ENCODE measurements at places on chromosomes 6 and 20.

DNA sequence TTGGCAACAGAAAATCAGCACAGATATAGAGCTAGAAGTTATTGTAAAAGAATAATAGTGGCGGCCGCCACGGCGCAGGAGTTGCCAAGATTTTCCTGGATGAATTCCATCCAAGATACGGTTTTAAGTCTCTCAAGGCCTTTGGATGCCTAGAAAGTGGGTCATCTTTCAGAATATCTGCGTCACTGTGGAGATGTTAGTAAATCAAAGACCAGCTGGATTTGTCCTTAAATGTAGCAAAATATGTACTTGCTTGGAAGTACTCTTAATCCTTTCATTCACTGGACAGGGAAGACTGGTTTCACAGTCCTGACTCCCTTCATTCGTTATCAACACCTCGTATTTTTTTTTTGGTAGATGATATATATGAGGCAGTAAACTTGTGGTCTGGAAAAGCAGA lies 83.0 kb downstream of the SLC22A3 start:
- DNase-seq = no peak

- no peak for DNase-seq
Measured at GRCh38 chr20:53752583-53752970, 158.9 kb upstream of the ZNF217 start.

DNA sequence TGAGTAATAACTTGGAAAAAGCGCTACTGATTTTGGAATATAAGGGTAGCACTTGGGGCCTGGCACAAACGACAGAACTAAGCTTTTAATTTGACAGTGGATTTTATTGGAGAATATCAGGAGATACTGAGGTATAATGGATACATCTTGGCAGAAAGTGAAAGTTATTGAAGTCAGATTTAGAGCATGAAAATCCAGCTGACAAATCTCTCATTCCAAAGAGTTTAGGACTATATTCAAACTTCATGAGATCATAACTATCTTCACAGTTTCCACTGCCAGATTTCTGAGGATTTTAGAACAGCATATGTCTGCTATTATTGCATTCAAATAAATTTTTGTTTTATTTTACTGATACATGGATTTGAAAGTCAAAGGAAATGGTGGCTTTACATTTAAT lies 132.3 kb upstream of the THEMIS start:
- no peak for DNase-seq

GRCh38 chr20:63215101-63216040 lies 560 bp downstream of the YTHDF1 start:
- no peak for DNase-seq

- DNase-seq = no peak
Measured at GRCh38 chr6:112470950-112471349, 123.8 kb downstream of the RFPL4B start.

DNA sequence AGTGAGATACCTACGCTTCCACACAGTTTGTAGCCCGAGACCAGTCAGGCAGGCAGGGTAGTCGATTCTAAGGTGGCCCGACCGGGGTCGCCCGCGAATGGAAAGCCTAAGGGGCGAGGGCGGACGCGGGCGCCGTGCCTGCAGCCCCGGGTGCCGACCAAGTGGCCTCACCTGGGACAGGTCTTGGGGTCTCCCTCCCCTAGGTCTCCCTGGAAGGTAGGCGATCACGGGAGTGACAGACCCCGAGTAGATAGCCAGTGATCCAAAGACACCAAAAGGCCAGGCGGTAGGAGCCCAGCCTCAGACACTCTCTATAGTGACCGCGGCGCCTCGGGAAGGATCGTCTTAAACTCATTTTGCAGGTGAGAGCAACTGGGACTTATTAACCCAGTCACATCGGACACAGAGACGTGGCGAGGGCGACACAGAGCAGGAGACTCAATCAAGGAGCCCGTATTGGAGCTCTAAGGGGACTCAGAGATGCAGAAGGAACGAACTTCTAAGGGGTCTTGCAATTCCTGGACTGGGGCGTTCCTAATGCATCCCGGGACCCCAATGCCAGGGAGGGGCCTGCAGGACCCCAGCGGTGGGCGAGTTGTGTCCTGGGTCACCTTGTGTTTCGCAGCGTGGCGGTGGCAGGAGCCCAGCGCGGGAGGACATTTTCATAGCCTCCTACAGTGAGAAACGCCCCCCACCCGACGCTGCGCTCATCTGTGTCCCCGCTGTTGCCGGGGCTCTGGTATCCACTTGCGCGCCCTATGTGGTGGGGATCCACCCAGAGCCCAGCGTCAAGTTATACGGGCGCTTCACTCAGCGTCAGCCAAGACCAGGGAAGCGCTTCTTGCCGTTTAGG lies 2.1 kb upstream of the VSX1 start:
- DNase-seq = no peak

DNA sequence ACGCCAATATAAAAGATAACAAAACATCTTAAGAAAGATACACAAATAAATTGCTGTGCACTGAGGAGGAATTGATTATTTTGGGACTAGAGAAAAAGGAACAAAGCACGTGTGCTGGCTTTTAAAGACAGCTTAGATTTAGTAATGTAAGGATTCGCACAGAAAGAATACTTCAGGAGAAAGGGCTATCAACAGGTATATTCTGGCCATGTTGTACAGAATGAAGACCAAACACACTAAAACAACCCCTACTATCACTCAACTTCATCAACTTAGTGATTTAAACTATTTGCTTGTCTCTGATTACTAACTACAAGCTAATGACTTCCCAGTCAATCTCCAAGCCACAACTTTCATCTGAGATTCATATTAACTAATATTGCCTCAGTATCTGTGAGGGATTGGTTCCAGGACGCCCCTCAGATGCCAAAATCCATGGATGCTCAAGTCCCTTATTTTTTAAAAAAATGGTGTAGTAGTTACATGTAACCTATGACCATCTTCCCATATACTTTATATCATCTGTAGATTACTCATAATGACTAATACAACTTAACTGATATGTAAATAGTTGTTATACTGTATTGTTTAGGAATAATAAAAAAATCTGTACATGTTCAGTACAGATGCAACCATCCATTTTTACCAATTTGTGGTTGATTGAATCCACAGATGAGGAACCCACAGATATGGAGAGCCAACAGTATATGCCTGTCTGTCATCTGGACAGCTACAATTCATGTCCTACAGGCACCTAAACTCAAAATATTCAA lies 4.5 kb downstream of the DEK start:
- no peak for DNase-seq

- no peak for DNase-seq
Measured at GRCh38 chr6:11732036-11732631, 46.5 kb downstream of the ADTRP start.

DNA sequence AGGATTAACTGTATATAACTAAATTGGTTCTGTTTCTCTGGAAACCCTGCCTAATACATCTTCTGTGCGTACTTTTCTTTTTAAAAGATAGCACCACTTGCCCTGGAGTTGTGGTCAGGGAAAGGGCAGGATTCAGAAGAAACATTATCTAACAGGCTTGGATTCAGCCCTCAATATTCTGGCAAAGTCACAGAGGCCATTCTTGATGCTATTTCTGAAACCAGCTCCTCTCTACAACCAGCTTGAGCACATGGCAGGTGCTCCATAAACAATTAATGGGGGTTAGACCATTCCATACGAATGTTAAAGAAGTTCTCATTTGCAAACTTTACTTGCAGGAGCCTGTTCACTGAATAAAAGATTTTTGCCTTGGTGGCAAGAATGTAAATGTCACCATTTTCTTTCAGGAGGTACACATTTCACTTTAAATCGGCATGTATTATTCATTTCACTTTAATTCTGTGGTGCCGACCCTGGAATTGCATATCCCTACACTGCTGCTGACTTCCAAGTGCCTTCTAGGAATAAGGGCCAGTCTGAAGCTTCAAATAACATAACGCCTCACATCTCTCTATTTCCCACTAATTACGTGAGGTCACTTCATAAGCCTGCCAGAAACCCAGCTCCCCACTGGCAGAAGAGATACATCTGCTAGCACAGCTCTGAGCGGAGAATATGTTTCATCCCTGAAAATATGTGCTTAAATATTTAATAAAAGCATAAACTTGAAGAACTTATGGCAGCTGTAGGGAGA lies 248.7 kb downstream of the ADGRG6 start:
- no peak for DNase-seq

- no peak for DNase-seq
Measured at GRCh38 chr20:55390791-55391190, 614.5 kb downstream of the CBLN4 start.

GRCh38 chr6:35474131-35474941 lies 6.1 kb downstream of the RPL10A start:
- DNase-seq = no peak

GRCh38 chr6:26234421-26235301 lies 130.3 kb upstream of the BTN3A2 start:
- DNase-seq = peak; percentile 72

DNA sequence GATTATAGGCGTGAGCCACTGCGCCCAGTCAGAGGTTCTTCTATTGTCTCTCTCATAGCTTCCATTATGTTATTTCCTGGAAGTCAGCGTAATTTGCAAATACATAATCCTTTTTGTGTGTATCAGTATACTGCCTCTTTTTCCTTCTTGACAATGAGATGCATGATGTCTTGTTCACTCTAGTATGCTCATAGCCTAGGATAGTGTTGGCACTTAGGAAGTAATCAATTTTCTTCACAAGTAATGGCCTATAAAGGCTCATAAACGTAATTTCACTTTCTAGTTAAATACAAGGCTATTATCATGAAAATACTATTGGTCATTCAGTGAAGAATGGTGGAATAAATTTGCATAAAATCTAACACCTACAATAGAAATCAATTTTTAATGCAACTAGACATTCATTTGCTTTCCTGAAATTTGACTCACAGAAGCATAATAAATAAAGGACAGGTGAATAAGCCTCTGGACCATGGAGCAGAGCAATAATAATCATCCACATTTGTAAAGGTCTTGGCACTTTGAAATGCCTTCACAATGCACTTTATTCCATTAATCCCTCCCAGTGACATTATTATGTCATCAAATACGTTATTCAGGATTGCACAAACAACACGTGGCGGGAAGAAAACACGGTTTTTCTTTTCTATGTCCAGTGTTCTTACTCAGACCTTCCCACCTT lies 366.9 kb upstream of the BTBD3 start:
- no peak for DNase-seq

DNA sequence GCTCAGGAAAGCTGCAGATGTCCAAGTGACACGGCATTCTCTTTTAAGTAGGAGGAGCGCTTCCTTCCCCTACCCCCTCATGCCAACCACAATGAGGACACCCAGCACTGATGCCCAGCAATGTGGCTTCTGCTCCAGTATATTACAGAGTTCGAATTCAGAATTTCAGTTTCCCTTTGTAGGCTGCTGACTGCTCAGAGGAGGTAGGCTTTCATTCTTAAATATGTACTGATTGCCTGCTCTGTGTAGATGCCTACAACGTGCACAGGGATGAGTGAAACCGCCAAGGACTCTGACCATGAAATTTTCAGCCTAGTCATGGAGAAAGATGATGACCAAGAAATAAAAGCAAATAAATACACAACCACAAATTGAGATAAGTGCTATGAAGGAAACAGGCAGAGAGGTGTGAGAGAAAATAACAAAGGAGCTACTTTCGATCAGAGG lies 50.9 kb upstream of the TNFAIP3 start:
- DNase-seq = no peak

DNA sequence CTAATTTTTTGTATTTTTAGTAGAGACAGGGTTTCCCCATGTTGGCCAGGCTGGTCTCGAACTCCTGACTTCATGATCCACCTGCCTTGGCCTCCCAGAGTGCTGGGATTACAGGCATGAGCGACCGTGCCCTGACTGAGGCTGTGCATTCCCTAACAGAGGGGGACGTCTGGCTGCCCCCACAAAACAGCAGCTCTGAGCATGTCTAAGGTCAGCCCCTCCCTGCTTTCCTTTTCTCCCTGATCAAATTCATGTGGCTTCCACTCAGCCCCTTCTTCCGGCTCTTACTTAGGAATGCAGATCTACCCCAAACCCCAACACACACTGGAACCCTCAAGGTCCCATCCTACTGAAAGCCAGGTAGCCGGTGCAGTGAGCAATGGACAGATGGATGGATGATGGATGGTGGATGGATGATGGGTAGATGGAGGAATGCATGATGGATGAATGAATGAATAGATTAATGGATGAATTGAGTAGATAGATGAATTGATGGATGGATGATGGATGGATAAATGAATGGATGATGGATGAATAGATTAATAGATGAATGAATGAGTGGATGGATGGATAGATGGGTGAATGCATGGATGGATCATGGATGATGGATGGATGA lies 91.5 kb upstream of the BHLHE23 start:
- DNase-seq = no peak

DNA sequence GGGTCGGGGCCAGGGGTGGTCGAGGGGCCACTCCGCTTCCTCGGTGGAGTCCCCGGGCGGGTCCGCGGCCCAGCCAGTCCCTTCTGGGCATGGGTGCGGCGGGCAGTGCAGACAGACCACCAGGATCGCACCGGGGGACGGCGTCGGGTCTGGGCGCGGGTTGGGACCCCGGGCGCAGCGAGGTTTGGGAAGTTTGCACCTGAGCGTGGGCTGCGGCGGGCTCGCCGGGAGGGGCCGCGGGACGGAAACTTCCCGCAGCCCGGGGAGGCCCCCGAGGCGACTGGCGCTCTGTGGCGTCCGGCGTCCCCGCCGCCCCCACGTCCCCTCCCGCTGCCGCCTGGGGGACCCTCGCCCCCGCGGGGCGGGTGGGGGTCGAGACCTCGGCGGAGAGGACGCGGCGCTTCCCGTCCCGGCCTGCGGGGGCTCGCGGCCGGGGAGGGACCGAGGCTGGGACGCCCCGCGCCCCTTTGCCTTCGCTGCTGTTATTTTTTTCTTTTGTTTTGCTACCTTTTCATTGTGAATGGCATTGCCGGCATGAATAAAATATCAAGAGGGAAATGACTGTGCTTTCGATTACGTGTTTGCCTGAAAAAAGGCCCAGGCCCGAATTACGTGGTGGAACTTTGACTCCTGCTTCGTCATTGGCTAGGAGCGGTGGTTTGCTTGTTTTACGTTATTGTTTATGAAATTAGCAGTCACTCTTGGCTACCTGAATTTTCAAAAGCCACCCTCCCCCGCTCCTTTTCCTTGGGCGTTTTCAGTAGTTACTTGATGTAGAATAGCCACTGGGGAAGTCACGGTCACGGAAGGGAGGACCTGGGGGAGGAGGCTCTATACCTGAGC lies 703 bp downstream of the SNX9 start:
- peak; percentile 53 for DNase-seq

GRCh38 chr6:38164131-38164481 lies 344.6 kb downstream of the ZFAND3 start:
- no peak for DNase-seq

DNA sequence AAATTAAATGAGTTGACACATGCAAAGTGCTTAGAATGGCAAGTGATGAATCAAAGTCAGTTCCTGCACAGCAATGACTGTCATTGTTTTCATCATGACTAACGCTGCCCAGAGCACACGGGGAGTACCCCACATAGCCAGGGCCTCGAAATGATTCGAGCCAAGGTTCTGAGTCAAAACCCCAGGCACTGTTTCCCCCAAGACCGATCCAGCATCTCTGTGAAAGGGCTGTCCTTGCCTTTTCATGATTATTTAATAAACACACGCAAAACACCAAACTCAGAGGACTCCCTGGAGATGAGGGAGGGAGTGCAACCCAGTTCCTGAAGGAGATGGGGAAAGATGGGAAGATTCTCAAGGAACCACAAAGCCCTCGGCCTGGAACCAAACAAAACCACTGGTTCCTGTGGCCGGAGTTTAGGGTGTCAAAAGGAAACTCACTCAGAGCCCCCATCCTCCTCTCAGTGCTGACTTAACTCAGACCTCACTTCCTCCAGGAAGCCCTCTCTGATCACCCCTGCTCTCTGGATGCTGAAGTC lies 3.8 kb downstream of the PREX1 start:
- DNase-seq = no peak

- DNase-seq = no peak
Measured at GRCh38 chr6:31927242-31927862, at the start of gene C2. Gene C2, plus strand, starts transcription at chr6:31927717. Its CDS starts 36 bp downstream, at chr6:31927753.

- DNase-seq = no peak
Measured at GRCh38 chr6:72950114-72950860, 275.0 kb downstream of the KHDC1L start.
